GM18507 (cell line): ENCODE measurements at places on chromosomes 16 and 17.

- no peak for DNase-seq
Observed at GRCh38 chr17:68054296-68054900, 18.9 kb downstream of the KPNA2 start.

DNA sequence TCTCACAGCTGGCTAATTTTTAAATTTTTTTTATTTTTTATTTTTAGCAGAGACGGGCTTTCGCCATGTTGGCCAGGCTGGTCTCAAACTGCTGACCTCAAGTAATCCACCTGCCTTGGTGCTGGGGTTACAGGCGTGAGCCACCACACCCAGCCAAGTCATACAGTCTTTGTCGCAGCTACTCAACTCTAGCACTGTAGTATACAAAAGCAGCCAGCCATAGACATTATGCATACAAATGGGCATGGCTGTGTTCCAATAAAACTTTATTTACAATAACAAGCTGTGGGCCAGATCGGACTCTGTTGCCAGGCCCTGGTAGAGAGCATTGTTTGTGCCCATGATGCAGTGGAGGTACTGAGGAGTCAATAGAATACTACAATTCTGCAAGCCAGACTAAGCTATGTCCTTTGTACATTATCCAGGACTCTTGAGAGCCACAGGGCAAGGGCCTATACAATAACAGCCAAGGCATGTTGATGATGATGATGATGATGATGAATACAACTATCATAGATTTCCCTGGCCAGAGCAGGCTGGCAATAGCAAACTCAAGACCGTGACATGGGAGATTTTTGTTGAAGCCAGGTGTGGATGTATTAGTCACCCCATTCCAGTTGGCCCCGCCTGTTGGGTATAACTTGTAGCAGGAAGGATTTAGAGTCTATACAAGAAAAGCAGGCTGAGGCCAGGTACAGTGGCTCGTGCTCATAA, 101.8 kb downstream of the MYH11 start:
- no peak for DNase-seq

DNA sequence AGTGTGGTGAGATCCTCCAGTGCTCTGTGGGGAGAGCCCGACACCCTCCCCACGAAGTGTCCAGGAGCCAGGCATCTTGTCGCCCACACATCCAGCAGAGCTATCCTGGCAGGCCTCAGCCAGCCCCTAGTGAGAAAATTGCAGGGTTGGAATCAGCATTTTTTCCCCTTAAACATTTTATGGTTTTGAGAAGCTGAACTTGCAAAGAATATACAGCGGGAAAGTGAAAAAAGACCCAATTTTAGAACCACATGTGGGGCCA, 84.6 kb downstream of the SOCS1 start:
- no peak for DNase-seq

DNA sequence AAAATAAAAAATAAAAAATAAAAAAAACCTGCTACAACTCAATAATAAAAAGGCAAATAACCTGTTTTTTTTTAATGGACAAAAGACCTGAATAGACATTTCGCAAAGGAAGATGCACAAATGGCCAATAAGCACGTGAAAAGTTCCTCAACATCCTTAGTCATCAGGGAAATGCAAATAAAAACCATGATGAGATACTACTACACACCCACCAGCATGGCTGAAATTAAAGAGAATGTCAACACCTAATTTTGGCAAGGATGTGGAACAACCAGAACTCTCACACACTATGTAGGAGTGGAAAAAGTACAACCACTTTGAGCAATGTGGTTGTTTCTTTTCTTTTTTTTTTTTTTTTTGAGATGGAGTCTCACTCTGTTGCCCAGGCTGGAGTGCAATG, 24.6 kb downstream of the COG7 start:
- DNase-seq, result no peak

DNA sequence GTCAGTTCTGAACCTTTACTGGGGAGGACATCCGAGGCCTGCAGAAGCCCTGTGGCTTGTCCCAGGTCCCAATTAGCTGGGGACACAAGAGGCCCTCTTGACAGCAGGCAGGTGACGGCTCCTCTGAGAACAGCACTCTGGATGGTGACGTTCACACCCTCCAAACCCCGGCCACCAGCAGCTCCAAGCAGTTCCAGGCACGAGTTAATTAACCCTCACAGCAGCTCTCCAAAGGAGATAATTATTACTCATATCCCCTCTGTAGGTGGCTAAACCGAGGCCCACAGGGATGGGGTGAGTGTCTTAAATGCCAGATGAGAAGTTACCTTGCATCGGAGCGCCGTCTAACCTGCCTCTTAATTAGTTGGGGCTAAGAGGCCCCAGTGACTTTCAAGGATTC, 168.9 kb upstream of the CIBAR2 start:
- no peak for DNase-seq

DNA sequence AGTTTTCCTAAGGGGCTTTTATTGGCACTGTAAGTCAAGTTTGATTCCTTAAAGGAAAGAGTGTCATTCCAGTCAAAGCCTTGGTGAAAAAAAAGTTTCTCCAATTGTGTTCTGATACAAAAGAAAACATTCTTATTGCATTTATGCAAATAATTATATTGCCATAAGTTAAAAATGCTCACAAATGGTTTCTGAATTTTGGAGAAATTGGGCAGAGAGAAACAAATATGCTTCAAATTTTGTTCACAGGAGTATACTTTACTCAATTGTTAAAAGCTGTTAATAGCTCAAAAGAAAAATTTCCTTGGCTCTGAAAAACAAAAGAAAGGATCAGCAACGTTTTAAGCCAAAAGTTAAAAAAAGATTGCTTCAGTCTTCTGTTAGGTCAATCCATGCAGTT, 60.2 kb downstream of the PIGL start:
- DNase-seq, result no peak

DNA sequence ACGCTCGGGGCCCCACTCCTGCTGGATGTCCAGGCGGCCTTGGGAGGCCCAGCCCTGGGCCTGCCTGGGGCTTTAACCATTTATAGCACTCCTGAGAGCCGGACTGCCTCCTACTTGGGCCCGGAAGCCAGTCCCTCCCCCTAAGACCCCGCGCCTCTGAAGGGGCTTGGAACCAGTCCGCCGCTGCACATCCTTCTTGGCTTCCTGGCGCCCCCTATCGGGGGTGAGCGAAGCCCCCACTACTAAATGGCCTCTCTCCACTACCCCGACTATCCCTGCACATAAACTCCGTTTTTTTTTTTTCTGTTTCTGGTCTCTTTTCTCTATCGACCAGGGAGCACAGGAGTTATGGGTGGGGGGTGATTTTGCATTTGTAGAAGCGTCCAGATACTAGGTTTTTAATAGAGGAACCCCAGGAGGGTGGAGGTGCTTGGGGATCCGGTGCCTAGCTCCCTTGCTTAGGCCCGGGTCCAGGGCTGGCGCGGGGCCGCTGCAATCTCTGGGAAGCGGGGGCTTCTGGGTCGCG, 633 bp upstream of the NOL3 start:
- DNase-seq, result no peak

DNA sequence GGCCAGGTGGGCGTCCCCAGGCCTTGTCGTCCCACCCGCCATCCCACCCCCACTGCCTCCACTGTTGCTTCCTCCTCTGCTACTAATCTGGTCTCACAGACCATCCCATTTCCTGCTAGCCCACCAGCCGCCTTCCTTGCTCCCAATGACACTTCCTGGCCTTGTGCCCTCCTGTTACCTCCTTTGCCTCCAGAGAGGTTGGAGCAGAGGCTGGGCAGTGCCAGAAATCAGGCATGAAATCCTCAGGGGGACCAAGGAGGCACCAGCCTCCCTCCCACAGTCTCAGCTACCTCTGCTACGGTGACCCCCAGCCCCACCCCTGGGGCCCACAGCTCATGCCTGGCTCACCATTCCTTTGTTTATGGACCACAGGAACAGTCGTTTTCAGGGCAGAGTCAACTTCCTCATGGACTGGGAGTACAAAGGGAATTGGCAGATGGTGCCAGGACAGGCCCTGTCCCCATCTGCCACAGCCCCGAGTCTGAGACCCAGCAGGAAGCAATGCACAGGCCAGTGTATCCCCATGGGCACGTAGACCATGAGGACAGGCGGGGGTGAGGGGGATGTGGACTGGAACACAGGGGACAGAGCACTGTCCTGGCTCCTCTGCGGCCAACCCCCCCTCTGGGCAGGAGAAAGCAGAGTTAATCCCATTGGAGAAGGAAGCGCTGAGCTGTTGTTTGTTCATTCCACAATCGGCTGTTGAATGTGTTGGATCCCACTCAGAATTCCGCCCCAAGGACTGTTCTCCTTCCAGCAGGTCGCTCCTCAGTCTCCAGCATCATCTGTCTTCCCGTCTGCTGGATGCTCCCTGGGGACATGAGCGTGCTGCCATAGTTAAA, 2.2 kb upstream of the CDH5 start:
- no peak for DNase-seq

GRCh38 chr16:3610698-3611145, 684 bp downstream of the SLX4 start:
- DNase-seq, result no peak

DNA sequence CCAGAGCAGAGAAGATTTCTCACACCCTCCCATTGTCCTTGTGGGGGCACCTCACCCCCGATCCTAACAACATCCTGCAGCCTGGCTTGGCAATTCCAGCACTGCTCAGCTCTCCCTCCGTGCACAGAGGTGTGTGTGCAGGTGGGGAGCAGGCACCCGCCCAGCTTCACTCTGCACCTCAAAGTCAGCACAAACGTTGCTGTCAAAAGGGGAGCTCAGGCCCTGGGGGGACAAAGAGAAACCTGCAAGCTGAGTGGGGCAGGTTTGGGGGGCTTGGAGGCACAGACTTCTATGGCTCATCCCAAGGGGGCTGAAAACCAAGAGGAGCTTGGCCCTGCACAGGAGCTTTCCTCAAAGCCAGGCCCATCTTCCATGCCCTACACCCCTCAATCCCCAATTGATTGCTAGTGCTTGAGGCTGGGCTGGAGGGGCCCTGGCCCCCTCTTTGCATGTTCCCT, 231.9 kb upstream of the TNRC6C start:
- no peak for DNase-seq

DNA sequence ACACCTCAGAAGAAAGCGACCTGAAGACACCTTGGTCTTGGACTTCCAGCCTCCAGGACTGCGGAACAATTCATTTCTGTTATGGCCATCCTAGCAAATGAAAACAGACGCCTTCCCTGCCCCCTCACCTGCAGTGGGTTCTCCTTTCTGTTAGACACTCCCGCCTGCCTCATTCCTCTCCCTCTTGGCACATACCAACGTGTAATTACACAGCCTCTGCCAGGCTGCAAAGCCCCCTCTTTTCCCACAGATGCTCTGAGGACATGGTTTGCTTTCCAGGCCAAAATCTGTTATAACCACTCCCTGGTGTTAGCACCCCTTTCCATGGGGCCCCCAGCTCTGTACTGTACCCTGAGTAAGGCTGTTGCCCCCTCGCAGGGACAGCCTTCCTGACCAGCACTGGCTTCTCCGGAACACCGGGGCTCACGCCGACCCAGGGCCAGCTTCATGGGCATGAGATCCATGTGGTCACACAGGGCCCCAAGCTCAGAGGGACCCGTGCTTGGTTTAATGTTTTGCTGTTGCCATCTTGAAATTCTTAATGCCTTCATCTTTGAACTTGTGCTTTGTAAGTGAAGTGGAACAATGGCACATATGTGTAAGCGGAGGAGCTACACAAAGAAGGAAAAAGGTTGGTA, 64.1 kb downstream of the SDK2 start:
- DNase-seq, result no peak

GRCh38 chr17:40859536-40859935, 7.5 kb downstream of the KRT12 start:
- DNase-seq, result no peak

DNA sequence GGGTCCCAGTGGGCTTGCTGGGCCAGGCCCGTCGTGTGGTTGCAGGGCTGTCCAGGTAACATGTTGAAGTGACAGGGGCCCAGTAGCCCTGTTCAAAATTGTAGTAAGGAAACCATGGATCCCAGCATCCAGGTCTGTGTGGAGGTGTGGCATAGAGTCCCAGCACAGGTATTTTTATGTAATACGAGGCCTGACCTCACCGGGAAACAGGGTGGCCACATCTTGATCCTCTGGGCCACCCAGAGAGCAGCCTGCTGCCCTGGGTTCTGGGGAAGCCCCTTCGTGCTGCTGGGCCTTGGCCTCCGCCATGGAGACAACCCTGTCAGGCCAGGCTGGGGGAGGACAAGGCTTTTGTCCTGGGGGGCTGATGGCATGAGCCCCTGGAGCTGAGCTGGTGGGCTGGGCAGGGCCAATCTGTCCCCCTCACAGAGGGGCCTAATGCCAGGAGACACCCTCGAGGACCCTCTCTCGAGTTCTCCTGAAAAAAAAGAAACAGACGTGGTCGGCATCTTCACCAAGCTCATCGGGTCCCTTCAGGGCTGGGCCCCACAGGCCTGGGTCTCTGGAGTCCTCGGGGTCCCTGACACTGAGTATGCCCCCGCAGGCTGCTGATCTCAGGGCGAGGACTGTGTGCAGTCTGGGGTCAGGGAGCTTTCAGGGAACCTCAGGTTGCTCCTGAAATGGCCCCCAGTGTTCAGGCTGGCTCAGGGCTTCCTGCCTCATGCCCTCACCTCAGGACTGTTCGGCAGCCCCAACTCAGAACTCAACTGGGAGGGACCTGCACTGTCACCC, 47.8 kb downstream of the TNFRSF13B start:
- DNase-seq, result no peak

DNA sequence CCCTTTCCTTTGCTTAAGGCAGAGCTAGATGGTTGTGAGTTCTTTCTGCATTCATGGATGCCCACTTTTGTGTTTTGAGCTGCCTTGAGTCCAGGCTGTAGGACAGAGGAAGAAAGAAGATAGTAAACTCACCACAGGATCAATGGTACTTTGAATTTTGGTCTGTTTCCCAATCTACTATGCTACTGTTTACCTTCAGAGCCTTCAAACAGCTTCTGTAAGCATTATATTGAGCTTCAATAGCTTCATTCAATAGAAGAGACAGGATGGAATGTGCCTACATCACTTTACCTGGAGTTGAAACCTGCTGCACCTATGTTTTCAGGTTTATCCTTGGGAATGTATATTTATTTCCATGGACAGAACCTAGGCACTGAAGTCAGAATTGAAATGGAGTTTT, 397.9 kb upstream of the DYNLRB2 start:
- no peak for DNase-seq

- no peak for DNase-seq
Observed at GRCh38 chr17:55265311-55266021, 706 bp downstream of the HLF start.

GRCh38 chr17:40168262-40168832, 8.9 kb upstream of the RAPGEFL1 start:
- DNase-seq, result no peak

DNA sequence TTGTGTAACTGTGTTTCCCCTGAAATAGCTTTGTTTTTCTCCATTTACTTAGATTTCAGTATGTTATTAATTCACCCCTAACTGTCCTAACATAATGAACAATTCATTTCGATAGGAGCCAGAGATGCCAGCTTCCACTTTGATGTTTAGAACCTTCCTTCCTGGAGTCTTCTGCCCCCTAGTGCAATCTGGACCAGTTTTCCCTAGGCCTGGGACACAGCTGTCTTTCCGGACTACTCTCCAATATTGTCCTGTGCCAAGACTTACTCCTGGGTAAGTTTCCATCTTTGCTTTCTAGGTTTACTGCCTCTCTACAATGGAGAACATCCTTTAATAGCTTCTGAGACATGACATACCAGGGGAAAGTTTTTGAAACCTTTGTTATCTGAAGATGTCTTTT, 12.8 kb downstream of the RECQL5 start:
- no peak for DNase-seq

- no peak for DNase-seq
Observed at GRCh38 chr17:61303817-61304096, 95.9 kb upstream of the TBX2 start.

- DNase-seq, result no peak
Observed at GRCh38 chr17:81672504-81672903, 6.0 kb downstream of the CCDC137 start.

GRCh38 chr17:60941028-60941427, 263.4 kb downstream of the BCAS3 start:
- no peak for DNase-seq
